ENCODE measurements at places on chromosomes 2 and 18. TPM values are rescaled to one million over a fixed set of nuclear protein-coding genes. Genes with fewer than 3 reads are reported as not detected.

- no peak for DNase-seq
These were observed 64.9 kb downstream of the AFF3 start for GRCh38 chr2:100077456-100077855.

GRCh38 chr2:39546409-39546808 is 109.3 kb upstream of the MAP4K3 start:
- DNase-seq: no peak

- no peak for DNase-seq
These were observed 70.4 kb downstream of the FECH start for GRCh38 chr18:57516056-57516455.

- DNase-seq: no peak
These were observed 95.0 kb downstream of the HDAC4 start for GRCh38 chr2:239305771-239306170.

- no peak for DNase-seq
These were observed 142.9 kb downstream of the BCL11A start for GRCh38 chr2:60410456-60411146.

GRCh38 chr2:65349863-65350262 is 82.5 kb downstream of the SPRED2 start:
- no peak for DNase-seq

GRCh38 chr18:64402636-64403035 is 253.7 kb upstream of the LINC00305 start:
- DNase-seq: no peak

GRCh38 chr2:45982096-45982495 is 315.1 kb upstream of the EPAS1 start:
- no peak for DNase-seq

GRCh38 chr18:48452861-48453323 is 43.7 kb upstream of the ZBTB7C start:
- DNase-seq: no peak

- DNase-seq: no peak
These were observed 119.3 kb upstream of the MSH2 start for GRCh38 chr2:47283659-47284058.

GRCh38 chr2:128371248-128371630 is 52.6 kb upstream of the HS6ST1 start:
- peak; percentile 47 for DNase-seq

DNA sequence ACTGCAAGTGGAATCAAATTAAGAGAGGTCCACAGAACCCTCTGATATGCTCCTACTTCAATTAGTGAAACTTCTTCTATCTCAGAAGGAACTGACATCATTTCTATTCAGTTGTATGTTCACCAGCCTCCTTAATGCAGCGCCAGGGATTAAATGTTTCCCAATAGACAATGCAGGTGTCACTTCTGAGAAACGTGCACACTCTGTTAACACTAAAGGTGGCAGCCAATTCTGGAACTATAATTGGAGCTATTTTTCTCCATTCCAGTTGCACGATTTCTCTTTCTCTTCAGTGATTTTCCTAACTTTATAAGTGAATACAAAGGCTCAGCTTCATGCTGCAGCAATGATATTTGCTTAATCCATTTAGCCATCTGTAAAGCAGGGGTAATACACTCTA is 821.9 kb downstream of the TDRD15 start:
- DNase-seq: no peak

DNA sequence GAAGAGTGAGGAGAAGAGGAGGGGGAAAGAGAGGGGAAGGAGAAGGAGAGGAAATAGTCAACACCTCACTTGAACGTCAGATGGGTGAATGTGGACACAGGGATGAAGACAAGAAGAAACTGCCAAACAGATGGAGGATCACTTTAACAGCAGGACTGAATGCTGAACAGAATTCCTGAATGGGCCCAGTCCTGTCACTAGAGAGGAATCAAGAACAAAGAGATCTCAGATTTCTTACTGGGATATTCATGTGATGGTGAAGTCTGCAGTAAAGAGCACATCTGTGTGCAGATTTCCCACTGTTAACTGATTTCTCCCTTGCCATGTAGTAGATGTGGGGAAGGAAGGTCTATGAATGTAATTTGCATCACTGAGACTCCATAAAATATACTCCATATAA is 135.4 kb downstream of the L3MBTL4 start:
- no peak for DNase-seq

DNA sequence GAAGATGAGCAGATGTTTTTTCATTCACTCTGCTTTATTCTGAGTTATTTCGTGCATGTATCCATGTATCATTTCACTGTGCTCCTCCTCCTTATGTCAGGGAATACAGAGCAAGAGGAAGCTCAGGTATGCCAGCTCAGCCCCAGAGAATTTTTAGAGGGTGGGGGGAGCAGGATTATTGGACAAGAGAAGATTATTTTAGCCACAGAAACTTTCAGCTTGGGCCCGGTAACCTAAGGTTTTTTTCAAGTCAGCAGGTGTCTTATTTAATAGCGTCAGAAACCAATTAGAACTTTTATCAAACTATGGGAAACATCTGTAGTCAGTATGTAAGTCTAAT is 232.9 kb upstream of the SIX3 start:
- DNase-seq: no peak

GRCh38 chr2:130300970-130301348 is 41.7 kb upstream of the IMP4 start:
- peak; percentile 42 for DNase-seq

GRCh38 chr18:13513481-13513880 is 212.9 kb downstream of the FAM210A start:
- DNase-seq: no peak

DNA sequence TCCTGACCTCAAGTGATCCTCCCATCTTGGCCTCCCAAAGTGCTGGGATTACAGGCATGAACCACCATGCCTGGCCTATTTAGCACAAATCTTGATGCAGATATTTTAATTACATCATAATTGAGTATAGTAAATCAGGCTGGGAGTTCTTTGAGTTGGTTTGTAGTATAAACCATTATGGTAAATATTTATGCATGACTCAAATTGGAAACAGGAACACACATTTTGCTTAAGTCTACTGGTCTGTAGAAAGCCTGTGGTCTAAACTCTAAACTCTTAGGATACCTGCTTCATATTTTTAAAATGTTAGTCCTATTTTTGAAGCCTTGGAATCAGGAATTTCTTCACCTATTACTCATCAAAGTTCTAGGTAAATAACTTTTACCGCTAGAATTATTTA is 16.8 kb downstream of the ASXL3 start:
- no peak for DNase-seq

DNA sequence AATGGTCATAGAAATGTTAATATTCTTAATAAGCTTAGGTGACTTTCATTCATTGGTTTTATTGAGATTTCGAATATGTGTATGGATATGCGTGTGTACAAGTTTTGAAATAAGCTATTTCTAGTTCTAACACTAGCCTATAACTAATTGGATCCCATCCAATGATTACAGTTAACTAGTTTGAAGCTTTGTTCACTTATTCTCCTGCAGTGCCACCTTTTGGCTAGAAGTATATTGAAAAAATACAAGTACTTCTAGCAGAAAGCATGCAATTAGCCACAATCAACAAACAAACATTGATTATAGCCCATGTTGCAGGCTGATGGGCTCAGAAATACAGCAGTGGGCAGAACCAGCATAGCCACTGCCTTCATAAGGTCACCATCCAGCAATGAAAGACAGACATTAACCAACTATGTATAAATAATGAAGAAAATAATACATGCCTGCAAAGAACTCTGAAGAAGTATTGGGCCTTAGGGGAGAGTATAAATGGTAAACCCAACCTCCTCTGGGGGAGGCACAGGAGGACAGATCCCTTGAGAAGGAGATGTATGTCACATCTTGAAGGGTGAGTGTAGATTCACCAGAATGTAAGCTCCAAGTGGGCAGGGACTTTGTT is 5.1 kb upstream of the PIEZO2 start:
- DNase-seq: no peak

Gene QPCT
- 4.9 TPM for total RNA-seq

Gene EML6
- total RNA-seq: 1.4 TPM

Gene SGO2
- 2.1 TPM for total RNA-seq

Gene HOXD8
- 2.6 TPM for total RNA-seq

Gene GPR35
- total RNA-seq: 3.4 TPM

Gene ALK
- not detected for total RNA-seq

Gene LHCGR
- not detected for total RNA-seq

Gene SPAG16
- 11.6 TPM for total RNA-seq

Gene MC2R
- not detected for total RNA-seq
